ENCODE measurements at places on chromosomes 3 and 15.

GRCh38 chr3:145355206-145355605, 805.8 kb downstream of the PLOD2 start:
- DNase-seq, result no peak

- DNase-seq, result peak; percentile 2
These were observed 36.8 kb downstream of the ATP1B3 start for GRCh38 chr3:141913150-141913811.

DNA sequence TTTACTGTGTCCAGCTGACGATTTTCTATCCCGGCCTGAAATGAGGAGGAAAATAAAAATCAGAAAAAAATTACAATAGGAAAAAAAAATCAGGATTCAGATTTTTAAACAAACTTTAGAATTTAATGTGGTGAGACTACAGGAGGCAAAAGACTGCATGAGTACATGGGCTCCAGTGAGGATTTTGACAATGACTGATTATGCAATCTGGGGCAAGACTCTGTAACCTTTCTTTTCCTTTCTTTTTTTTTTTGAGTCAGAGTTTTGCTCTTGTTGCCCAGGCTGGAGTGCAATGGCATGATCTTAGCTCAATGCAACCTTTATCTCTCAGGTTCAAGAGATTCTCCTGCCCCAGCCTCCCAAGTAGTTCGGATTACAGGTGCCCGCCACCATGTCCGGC, 29.9 kb downstream of the SPG11 start:
- DNase-seq, result no peak

GRCh38 chr3:118907909-118908308, 126.7 kb downstream of the IGSF11 start:
- no peak for DNase-seq

GRCh38 chr15:88649286-88649733, 10.5 kb downstream of the ISG20 start:
- DNase-seq, result no peak

- no peak for DNase-seq
These were observed 31.0 kb downstream of the TMOD2 start for GRCh38 chr15:51782357-51782896.

GRCh38 chr3:25283613-25284012, 144.4 kb upstream of the RARB start:
- DNase-seq, result no peak

GRCh38 chr3:47885168-47885567, 82.2 kb downstream of the DHX30 start:
- DNase-seq, result no peak
